RPMI8226 (cell line): ENCODE measurements at places on chromosomes 1 and 21.

GRCh38 chr1:56688522-56689026, 43.5 kb downstream of the PRKAA2 start:
- no peak for DNase-seq

DNA sequence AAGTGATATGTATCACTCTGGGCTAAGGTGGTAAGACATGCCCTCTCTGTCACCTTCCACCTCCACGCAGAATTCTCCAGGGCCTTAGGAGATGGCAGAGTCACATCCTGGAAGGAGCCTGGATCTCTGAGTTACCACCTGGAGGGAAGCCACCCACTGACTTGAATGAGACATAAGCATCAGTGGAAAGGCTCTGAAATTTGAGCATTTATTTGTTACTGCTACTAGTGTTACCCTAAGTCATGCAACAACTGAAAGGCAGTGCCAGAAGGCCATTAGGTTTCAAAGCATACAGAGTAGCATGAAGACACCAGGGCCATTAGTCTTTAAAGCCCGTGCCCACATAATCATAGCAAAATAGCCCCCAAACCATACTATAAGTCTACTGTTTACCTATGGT, 230.3 kb upstream of the IRF2BP2 start:
- DNase-seq: no peak

DNA sequence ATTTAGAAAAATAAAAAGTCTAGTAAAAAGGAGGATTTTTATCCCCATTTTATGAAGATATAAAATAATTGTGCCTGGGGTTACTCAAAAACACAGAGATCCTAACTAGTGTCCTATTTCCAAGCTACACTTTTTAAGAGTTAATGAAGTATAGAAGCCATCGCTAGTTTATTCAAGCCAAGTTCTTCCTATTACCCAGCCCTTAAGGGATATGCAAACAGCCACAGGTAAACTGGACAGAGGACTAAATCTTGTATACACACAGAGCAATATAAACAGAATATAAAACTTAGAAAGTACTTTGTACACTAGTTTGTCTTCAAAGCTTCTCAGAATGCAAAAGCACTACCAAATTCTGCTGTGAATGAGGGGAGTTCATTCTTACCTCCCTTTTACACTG, 111.1 kb downstream of the RERE start:
- no peak for DNase-seq

DNA sequence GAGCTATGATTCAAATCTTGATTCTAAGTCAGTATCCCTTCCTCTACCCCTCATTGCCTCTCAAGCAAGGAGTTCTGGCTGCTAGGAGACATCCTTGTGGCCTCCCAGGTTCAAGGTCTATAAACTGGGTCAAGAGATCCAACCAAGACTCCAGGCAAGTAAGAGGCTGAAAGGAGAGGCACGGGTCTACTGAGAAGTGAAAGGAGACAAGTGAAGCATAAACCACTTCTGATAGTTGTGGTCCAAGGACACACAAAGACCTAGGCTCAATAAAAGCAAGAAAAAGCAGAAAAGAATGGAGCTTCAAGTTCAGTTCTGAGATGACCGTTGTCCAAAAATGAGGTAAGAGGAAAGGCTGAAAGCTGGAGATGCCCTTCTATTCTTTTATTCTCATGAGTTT, 17.8 kb upstream of the PPP2R5A start:
- no peak for DNase-seq

DNA sequence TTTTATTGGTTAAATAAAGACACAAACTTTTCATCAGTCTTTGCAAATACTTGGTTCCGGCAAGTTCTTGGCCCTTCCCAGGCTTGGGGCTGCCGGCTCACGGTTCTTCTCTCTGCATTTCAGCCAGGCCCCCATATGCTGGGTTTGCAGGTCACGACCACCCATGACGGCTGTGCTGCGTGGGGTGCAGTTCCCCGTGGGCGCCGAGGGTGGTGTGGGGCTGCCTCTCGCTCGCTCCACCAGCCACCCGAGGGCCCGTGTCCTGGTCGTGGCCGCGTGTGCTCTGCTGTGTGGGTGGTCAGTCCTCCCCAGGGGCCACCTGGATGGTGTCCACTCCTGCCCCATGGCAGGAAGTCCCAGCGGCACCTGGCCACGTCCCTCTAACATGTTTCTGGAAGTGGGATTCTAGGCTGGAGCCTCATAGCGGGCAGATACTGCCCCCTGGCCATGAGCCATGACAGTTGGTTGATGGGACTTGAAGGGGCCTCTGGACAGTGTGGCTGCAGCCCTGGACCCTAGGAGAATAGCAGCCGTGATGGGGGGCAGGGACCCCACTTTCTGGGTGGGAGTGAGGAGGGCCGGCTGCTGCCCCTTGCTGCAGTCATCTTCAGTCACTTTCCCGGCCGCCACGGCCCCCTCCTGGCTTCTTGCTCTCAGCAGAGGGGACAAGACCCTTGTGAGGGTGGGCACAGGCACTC, 46.3 kb downstream of the SKI start:
- DNase-seq: no peak

DNA sequence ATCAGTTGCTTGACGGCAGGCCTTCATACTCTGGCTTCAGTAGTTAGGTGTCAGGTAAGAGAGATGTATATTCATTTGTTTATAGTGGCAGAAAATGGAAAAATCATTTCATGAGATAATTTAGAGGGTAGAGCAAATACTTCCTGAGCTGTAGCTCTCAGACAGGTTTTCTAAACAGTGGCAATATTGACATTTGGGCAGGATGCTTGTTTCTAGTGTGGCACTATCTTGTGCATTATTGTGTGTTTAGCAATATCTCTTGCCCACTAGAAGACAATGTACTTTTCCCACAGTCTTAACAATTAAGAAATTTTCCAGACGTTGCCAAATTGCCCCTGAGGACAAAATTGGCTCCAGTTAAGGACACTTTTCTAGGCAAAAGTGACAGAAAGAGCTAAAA, 1143.1 kb downstream of the PLA2G4A start:
- no peak for DNase-seq

DNA sequence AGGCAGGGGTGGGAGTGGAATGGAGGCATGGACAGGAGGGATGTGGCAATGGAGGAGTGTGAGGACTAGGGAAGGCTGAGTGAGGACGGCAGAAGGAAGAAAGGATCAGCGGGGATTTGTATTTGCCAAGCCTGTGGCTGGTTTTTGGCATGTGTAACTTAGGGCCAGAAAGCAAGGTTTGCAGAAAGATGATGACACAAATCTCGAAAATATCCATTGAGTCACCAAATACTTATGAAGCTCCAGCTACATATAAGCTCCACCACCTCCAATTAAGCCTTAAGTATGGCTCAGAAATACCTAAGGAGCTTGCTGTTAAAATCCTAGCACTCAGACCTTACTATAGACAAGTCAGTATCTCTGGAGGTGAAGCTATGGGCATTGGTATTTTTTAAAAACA, 90.1 kb downstream of the OMA1 start:
- DNase-seq: no peak
